ENCODE measurements at places on chromosomes 11 and 22. TPM values are rescaled to one million over a fixed set of nuclear protein-coding genes. Genes with fewer than 3 reads are reported as not detected.

DNA sequence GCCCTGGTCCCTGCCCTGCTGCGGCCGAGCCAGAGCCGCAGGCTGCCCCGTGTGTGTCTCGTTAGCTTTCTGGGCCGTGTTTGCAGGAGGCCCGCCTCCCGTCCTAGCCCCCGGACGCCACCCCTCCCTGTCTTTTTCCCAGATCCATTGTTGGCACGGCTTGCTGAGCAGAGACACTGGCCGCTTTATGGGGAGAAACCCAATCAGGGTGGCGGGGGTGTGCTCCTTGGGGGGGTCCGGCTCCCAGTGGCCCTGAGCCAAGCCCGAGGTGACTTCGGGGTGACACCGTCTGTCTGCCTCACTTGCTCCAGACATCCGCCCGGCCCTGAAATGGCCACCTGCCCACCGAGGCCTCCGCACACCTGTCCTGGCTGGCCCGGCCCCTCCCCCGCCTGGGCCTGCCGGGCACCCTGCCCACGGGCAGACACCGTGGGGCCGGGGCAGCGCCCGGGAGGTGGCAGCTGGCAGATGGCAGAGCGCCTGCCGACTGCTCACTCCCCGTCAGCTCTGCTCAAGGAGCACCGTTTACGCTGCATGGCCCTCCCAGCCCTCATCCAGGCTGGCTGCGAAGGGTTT is 43.1 kb upstream of the PPARA start:
- peak; percentile 86 for DNase-seq

- no peak for DNase-seq
Measured at GRCh38 chr11:75945446-75945845, 130.4 kb downstream of the UVRAG start.

Gene IFITM10
- 13.2 TPM for total RNA-seq

DNA sequence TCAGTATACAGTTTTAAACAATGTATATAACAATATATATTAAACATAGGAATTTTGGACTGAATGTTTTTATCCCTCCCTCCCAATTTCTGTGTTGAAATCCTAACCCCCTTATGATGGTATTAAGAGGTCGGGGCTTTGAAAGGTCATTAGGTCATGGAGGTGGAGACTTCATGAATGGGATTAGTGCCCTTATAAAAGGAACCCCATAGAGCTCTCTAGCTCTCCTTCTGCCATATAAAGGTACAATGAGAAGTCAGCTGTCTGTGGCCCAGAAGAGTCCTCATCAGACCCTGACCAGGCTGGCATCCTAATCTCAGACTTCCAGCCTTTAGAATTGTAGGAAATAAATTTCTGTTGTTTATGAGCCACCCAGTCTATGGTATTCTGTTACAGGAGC is 6.5 kb downstream of the NNMT start:
- DNase-seq = no peak

DNA sequence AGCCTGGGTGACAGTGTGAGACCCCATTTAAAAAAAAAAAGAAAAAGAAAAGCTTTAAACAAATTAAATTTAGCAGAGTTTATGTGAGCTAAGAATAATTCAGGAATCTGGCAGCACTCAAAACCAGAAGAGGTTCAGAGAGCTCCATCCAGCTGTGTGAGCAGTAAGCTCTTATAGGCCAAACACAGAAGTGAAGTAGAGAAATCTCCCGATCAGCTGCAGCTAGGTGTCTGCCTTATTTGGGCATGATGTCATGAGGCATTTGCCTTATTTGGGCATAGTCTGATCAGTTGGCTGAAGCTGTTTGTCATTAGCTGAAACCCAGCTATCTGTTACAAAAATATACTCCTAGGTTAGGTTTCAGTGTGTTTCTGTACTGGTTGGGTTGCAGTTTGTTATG is 8.2 kb downstream of the MS4A15 start:
- DNase-seq = no peak

Gene SCGB1A1
- total RNA-seq = not detected

GRCh38 chr11:116833816-116834534 is 3.4 kb downstream of the APOA1 start:
- DNase-seq = no peak
